ENCODE measurements at places on chromosomes 4 and X. TPM values are rescaled to one million over a fixed set of nuclear protein-coding genes. Genes with fewer than 3 reads are reported as not detected.

ARSD gene
- total RNA-seq, result 19.0 TPM

MXRA5 gene
- 6.6 TPM for total RNA-seq

NAA11 gene
- not detected for total RNA-seq

PRKG2 gene
- total RNA-seq, result 0.05 TPM

TCEAL6 gene
- total RNA-seq, result not detected

PABPC4L gene
- 25.2 TPM for total RNA-seq

C1GALT1C1 gene
- total RNA-seq, result 50.6 TPM

ZNF630 gene
- total RNA-seq, result 0.97 TPM

NDST3 gene
- 2.4 TPM for total RNA-seq

CFAP47 gene
- total RNA-seq, result not detected

Data from smooth muscle cell of the umbilical artery (primary cell).